ENCODE measurements at places on chromosomes 5 and 9.

GRCh38 chr9:38713426-38713825 is 6.5 kb downstream of the FAM240B start:
- DNase-seq = peak; percentile 40

- no peak for DNase-seq
Measured at GRCh38 chr5:102835717-102836116, 80.6 kb downstream of the PAM start.

DNA sequence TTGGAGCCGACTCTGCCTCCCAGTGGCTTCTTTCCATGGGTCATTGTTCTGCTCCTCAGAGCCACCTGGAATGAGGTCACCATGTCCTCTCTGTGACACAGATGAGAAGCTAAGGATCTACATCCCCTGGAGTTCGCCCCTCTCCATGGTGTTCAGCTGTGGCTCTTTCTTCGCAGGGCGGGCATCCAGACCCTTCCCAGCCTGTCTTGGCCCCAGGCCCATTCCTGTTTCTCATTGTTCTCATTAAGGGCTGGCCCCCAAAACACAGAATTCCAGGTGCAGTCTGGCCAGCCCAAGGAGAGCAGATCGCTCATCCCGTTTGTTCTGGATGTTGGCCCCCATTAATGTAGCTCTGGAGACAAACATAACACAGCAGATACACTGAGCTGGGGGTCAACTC is 66.4 kb upstream of the COL15A1 start:
- DNase-seq = no peak

DNA sequence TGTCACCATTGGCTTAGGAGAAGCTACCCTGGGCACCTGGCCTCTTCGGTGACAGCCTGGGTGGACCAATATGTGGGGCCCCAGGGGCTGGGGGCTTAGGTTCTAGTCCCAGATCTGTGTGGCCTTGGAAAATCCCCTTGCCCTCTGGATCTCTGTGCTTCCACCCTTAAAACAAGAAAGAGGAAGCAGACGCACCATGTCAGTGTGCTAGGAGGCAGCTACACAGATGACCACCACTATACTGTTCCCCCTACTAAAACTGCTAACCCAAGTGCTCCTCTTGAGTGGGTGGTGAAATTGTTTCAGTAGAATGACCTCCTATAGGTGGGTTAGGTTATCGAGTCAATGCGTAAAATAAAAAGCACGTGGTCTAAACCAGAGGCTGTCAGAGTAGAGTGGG is 31.0 kb downstream of the AFAP1L1 start:
- no peak for DNase-seq

DNA sequence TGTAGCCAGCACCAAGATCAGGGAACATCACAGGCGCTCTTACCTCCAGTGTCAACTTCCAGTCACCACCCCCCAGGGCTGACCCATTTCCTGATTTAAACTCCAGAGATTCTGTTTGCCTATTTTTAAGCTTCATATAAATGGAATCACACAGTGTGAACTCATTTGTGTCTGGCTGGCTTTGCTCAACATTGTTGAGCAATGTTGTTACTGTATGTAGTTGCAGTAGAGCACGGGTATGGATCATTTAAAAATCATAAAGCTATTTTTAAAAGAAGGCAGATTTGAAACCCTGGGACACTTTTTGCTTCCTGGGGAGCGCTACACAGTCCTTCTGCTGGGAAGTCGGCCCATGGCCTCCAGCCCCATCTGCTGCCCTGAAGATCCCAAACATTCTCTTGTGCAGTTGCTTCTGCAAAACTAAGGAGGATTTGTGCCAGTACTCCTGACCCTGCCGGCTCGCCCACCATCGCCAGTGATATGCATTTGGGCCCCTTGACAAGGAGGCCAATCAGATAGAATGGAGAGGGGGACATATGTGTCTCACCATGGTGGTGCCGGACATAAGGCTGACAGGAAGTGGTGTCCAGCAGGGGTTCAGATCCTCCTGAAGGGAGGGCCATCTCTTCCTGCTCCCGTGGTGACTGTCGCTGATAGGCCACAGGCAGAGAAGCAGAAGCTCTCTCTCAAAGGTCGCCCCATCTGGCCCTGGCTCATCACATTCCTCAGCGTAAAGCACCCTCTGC is 13.3 kb downstream of the DCANP1 start:
- DNase-seq = peak; percentile 59

DNA sequence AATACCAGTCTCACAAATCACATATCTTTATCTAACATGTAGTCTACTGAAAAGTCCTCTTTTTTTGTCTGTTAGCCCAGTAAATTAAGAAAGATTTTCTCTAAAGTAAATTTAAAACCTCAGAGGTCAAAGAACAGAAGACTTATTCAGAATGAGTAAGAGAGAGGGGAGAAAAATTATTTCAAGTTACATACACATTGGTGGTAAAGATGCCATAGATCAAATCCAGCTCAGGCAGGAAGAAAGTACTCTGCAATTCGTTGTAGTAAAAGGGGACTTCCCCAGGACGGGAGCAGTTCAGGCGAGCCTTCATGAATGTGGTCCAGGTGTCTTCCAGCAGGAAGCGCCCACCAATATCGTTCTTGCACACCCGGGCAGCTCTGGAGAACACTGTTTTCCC is 344.1 kb downstream of the SEMA5A start:
- no peak for DNase-seq

- DNase-seq = no peak
Measured at GRCh38 chr9:123911024-123911423, 18.9 kb downstream of the DENND1A start.

- peak; percentile 51 for DNase-seq
Measured at GRCh38 chr5:93607367-93608258, 24.6 kb downstream of the NR2F1 start.

- no peak for DNase-seq
Measured at GRCh38 chr9:128057724-128058409, 9.3 kb downstream of the NAIF1 start.

DNA sequence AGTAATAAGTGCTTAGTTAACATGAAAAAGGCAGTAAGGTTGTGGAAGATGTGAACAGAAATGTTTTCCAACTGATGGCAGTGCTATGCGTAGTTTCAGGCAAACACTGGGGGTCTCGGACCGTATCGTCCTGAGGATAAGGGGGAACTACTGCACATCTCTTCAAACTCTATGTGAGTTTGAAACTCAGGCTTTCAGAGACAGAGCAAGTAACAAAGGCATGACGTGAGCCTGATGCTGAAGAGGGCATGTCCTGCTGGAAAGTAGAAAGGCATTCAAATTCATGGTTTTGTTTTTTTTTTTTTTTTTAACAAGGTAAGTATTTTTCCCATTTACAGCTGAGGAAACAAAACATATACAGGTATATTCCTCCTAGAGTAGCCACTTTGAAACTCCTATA is 59.9 kb downstream of the TRIM36 start:
- DNase-seq = no peak

DNA sequence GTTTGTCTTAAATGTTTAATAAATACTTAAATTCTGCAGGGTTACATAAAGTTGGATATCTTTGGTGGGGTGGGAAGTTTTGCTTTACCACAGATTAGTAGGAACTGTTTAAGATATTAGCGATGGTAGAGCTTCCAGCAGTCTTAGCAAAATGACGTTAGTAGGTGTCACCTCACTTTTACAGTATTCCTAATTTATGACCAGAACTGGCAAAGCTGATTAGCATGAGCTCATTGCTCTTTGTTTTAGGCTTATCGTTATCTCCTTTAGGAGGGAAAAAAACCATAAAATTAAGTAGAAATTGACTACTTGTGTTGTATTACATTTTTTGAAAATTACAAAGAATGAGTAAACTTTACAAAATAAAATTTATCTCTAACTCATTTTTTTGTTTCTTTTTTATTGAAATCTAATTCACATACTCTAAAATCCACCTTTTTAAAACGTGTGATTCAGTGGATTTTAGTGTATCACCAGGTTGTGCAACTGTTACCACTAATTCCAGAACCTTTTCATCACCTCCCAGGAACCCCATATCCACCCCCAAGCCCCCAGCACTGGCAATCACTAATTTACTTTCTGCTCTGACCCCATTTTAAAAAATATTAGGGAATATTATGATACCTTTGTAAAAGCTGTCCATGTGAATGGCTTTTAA is 129.5 kb downstream of the TRIO start:
- no peak for DNase-seq

DNA sequence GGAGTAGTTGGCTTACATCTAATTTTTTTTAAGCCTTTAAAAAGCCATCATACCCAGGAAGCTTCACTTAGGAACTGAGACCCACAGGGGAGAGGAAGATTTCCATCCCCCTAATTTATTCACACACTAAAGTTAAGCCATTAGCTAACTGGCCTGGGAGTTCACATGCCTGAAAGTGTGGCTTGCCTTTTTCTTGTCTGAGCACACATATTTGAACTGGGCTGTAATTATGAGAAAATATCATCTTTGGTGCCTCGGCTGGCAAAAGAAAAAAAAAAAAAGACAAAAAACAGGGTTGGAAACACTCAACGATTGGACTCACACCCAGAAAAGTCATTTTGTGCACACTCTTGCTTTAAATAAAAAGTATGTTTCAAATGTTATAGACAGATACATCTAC is 847.3 kb downstream of the MAT2B start:
- DNase-seq = no peak

- no peak for DNase-seq
Measured at GRCh38 chr9:105928416-105928815, 234.1 kb downstream of the TMEM38B start.

DNA sequence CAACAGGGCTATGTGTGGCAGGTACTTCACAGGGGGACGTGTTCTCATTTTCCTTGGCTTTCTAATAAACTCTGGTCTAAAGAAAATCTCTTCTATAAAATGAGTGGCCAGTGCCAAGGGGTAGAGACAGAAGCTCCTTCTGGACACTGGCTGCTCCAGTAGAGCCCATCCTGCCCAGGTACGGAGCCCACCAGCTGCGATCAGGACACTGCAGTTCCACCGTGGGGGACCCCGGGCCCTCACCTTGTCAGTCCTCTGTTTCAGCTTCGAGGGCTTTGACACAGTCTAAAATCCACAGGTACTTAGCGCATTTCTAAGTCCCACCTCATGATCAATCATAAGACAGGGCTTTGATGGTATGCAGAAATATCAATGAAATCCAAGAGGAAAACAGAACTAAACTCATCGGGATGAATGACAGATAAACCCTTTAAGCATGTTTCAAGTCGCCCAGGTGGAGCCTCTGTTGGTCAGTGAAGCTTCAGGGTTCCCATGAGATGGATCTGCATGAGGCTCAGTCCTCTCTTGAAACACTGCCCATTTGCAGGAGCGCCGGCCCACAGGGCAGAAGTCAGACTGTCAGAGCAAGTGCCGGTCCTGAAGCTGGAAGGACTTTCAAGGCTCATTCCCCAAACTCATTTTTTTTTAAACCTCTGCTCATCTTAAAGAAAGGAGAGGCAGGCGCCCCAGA is 20.3 kb upstream of the TERT start:
- DNase-seq = no peak

- DNase-seq = peak; percentile 77
Measured at GRCh38 chr5:10351199-10351905, 2.1 kb upstream of the MARCHF6 start.

GRCh38 chr9:100071271-100071670 is 27.5 kb downstream of the ERP44 start:
- no peak for DNase-seq

DNA sequence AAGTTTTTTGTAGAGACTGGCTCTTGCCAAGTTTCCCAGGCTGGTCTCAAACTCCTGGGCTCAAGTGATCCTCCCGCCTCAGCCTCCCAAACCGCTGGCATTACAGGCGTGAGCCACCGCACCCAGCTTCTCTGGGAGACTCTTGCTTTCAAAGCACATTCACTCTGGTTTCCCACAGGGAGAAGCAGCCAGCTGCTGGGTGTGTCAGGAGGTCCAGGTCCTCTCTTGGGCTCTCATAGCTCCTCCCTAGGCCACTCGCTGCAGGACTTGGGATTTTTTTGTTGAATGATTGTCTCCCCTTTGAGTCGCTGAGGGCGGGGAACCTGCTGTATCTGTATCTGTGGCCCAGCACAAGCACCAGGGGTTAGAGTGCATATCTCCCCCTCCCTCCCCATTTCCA is 68.4 kb upstream of the RAPGEF1 start:
- no peak for DNase-seq

DNA sequence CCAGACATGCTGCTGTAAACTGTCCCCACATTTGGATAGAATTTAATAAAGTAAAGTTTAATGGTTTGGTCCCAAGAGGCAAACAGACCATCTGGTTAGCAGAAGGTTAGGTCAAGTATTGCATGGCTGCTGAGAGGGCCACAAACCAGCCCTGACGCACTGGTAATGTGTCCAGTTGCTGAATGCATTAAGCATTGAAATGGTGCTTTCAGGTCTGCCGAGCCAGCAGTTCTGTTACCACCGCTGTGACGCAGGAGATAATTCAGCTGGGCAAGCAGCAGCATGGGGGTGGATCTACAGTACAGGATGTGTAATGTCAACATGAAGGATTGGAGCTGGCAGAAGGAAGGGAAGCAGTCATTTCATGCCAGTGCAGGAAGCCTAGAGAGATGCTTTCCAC is 16.0 kb downstream of the ZNF462 start:
- peak; percentile 86 for DNase-seq

GRCh38 chr9:12698266-12698665 is 5.1 kb downstream of the TYRP1 start:
- peak; percentile 75 for DNase-seq

GRCh38 chr9:93697352-93698139 is 121.2 kb downstream of the PHF2 start:
- DNase-seq = no peak

GRCh38 chr5:137666461-137666850 is 69.4 kb downstream of the KLHL3 start:
- DNase-seq = no peak

DNA sequence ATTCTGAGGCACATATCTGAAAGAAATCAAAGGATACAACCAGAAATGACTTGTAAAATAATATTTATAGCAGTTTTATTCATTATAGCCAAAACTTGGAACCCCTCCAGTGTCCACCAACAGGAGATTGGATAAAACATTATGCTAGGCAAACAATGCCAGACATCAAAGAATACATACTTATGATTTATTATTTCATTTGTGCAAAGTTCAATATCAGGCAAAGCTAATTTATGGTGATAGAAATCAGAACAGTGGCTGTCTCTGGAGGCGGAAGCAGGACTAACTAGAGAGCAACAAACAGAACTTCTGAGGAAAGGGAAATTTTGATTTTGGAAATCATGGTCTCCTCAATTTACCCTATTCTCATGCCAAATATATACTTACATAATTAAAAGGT is 193.1 kb downstream of the ICE1 start:
- no peak for DNase-seq

GRCh38 chr5:139701056-139701741 is 53.0 kb downstream of the CXXC5 start:
- no peak for DNase-seq

- peak; percentile 63 for DNase-seq
Measured at GRCh38 chr5:96114736-96115135, 153.1 kb upstream of the ELL2 start.

DNA sequence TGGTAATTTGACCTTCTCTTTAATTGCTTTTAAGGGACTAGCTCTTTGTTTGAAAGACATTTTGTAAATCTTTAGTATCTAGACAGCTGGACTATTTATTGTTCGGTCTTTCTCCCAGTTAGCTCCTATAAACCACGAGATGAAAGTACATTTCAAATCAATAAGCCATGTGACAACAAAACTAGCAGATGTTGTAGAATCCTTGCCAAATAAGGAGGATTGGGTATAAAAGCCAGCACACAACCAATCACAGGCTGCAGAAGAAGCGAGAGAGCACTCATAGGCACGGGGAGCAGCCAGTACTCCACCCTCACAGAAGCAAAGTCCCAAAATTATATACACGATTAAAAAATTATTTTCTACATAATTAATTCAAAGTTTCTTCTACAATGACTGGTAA is 8.1 kb upstream of the OMD start:
- DNase-seq = no peak

- peak; percentile 25 for DNase-seq
Measured at GRCh38 chr5:54302267-54302687, 8.1 kb downstream of the ARL15 start.
